ENCODE measurements at places on chromosomes 7 and 10.

DNA sequence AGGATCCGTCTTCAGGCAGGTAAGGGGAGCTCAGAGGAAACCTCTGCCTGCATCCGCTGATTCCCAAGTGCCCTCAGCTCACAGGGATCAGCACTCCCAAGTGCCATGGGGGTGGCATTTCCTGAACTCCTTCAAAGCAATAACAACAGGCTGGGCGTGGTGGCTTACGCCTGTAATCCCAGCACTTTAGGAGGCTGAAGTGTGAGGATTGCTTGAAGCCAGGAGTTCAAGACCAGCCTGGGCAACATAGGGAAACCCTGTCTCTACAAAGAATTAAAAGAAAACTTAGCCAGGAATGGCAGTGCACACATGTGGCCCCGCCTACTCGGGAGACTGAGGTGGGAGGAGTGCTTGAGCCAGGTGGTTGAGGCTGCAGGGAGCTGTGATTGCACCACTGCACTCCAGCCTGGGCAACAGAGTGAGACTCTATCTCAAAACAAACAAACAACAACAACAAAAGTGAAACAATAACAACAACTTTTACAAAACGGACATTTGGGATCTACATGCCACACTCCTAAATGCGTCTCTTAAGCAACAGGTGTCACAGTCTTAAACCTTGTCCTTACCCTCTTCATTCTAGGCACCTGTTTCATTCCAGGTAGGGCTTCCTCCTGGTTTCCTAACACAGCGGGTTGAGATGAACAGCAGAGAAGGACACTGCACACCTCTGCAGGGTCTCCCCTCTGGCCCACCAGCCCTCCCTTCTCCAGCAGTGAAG, 73.8 kb downstream of the PAXIP1 start:
- DNase-seq, result no peak

DNA sequence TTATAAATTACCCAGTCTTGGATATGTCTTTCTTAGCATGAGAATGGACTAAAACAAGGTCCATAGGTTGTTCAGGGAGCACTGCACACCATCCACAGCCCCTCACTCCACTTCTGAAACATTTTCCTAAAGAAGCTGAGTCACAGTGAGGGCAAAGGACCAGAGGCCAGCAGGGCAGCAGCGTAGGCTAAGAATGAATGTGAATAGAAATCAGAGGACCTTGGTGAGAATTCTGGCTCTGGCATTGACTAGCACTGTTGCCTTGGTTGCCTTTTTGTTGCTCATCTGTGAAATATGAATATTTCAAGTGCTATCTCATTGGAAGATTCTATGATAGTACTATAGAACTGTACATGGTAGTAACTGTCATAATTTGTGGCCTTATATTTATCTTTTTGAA, 41.7 kb upstream of the TOMM7 start:
- no peak for DNase-seq

DNA sequence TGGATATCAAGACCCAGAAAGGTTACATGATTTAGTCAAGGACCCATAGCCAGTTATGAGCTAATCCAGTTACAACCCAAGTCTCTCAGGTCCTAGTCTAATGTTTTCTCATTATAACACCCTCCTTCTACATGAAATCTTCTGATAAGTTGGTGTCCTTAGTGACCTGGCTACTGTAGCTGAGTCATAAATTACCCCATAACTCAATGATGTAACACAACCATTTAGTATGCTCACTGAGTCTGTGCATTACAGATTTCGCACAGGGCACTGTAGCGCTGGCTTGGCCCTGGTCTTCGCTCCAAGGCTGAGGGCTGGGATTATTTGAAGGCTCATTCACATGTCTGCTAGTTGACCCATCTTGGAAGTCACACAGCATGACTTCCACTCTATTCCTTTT, 36.0 kb upstream of the GLCCI1 start:
- DNase-seq, result no peak

DNA sequence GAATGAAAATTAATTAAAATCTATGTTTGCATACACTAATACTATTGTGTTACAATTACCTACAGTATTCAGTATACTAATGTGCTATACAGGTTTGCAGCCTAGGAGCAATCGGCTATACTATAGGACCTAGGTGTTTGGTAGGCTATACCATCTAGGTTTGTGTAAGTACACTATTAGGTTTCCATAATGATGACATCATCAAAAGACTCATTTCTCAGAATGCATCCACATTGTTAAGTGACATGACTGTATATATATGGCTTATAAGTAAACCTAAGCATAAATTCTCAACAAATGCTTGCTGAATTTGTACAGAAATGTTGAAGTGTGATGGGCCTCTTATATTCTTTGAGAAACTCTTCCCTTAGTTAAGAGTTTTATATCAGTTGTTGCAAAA, 206.5 kb upstream of the ZWINT start:
- no peak for DNase-seq

DNA sequence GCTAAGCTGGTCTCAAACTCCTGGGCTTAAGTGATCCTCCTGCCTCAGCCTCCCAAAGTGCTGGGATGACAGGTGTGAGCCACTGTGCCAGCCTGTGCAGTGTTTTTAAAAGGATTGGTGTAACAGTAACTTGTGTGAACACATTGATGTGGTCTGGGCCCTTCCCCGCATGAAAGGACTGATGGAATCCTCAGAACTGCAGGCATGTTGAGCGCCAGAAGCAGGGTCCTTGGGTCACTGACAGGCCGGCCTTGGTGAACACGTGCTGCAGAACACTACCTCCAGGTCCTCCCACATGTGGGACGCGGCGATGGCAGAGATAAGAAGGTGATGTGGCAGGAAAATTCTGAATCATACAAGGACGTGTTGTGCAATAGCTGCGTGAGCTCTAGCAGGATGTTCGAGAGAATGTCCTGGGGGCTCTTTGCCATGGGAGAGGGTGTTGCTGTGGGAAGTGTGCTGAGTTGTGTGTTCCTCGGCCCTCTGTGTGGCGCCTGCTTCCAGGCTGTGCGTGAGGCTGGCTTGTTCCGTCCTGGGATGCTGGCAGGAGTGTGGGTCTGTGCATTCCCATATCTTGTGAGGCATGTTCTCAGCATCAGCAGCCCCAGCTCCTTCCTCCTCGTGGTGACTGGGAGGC, 68.2 kb downstream of the DNAJB6 start:
- no peak for DNase-seq

DNA sequence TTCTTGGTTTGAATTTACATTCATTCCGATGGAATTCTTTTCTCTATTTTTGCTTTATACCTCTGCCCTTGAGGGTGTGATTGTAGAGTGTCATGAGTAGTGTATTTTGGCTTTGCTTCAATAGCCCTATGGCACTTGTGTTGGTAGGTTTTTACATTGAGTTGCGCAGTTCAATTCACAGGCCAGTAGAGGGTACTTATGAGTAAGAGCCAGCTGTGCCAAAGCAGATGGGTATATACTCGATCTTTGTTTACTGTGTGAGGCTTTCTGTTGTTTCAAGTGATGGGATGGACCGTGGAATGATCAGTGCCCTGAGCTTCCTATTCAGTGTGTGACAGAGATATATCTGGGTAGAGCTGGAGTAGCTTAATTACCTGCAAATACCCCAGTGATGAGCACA, 4.3 kb upstream of the AKR1C3 start:
- no peak for DNase-seq

DNA sequence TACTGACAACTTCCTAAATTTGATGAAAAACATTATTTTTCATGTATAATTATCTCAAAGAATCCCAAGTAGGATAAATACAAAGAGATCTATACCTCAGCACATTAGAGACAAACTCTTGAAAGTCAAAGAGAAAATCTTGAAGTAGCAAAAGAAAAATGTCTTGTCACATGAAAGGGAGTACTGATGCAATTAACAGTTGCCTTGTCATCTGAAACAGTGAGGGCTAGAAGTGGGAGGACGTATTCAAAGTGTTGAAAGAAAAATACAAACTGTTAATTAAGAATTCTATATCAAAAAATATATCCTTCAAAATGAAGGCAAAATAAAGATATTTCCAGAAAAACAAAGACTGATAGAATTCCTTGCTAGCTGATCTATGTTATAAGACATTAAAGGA, 35.5 kb upstream of the ARHGAP22 start:
- DNase-seq, result no peak

- no peak for DNase-seq
These were observed 588.6 kb downstream of the NRG3 start for GRCh38 chr10:82463614-82464013.

DNA sequence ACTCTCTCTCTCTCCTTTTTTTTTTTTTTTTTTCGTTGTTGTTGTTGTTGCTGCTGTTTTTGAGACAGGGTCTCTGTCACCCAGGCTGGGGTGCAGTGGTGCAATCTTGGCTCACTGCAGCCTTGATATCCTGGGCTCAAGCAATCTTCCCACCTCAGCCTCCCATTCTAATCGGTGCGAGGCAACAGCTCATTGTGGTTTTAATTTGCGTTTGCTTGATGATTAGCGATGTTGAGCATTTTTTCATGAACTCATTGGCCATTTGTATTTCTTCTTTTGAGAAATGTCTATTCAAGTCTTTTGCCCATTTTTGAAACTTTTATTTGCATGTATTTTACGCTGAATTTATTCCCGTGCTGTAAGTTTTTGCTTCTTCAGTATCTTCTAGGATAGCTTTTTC, 13.3 kb upstream of the ZC3HAV1L start:
- no peak for DNase-seq

GRCh38 chr10:69734797-69735468, 66.8 kb upstream of the COL13A1 start:
- no peak for DNase-seq

GRCh38 chr10:128463991-128464760, 338.0 kb upstream of the MKI67 start:
- peak; percentile 15 for DNase-seq

DNA sequence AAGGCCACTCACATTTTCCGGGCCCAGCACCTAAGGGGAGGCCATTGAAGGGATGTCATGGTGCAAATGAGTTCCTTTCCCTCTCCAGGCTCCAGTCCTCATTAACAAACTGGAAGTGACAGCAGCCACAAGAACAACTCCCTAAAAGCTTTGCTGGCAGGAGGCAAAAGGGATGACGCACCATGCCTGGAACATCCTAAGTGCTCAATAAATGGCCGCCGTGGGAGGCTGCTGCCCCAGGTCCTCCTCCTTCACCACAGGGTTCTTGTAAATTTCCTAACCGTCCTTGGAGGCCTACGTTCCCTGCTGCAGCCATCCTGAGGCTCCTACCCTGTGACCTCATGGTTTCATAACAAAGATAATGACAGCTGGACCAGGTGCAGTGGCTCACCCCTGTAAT, 41.3 kb upstream of the CAMK1D start:
- DNase-seq, result no peak

DNA sequence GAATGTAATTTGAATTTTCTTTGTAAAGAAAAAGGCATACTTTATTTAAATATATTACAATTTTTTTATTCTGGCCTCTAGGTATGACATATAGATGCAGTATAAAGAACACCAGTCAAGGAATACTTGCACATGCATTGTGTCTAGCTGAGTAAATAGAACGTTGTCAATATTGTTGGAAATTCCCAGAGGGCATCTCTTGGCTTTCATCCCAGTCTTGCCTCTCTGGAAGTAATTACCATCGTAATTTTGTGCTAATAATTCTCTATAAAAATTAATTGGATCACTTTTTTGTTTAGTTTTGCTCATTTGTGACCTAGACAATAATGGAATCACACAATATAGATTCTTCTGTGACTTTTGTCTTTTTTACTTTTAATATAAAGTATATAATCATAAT, 1052.3 kb upstream of the CELF2 start:
- no peak for DNase-seq

GRCh38 chr7:135710417-135711138, 17.4 kb downstream of the SLC13A4 start:
- DNase-seq, result no peak

GRCh38 chr10:130453036-130453720, 317.0 kb downstream of the GLRX3 start:
- no peak for DNase-seq

GRCh38 chr10:44437840-44438511, 53.1 kb upstream of the CXCL12 start:
- no peak for DNase-seq

GRCh38 chr10:100267239-100268104, at the start of gene CWF19L1:
Gene CWF19L1, minus strand, starts transcription at chr10:100267638. Its CDS starts 45 bp downstream, at chr10:100267593.
- DNase-seq, result peak; percentile 62

DNA sequence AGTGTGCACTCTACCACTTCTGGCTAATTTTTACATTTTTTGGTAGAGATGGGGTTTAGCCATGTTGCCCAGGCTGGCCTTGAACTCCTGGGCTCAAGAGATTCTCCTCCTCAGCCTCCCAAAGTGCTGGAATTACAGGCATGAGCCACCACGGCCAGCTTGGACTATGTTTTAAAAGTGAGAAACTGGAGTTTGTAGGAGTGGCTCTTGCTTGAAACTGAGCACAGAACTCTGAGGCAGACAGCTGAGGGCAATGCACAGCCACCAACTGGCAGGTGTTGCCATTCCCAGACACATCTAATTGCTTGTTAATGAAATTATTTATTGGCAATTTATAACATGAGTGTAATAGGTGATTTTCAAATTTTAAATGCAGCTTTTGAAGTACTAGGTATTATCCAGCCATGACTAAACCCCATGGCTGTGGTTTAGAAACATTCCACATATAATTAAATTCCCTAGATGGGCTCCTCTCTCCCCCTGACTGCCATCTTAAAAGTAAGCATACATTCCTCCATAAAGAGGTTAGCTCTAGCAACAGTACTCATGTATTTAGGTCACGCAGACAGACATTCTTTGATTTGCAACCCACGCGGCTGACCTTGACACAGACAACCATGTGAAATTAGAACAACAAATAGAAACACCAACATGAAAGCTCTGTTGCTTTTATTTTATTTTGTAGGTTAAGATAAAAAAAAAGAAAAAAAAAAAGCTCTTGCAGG, 19.8 kb downstream of the PANK1 start:
- DNase-seq, result no peak

- DNase-seq, result no peak
These were observed 867.3 kb upstream of the AUTS2 start for GRCh38 chr7:68730964-68731363.

DNA sequence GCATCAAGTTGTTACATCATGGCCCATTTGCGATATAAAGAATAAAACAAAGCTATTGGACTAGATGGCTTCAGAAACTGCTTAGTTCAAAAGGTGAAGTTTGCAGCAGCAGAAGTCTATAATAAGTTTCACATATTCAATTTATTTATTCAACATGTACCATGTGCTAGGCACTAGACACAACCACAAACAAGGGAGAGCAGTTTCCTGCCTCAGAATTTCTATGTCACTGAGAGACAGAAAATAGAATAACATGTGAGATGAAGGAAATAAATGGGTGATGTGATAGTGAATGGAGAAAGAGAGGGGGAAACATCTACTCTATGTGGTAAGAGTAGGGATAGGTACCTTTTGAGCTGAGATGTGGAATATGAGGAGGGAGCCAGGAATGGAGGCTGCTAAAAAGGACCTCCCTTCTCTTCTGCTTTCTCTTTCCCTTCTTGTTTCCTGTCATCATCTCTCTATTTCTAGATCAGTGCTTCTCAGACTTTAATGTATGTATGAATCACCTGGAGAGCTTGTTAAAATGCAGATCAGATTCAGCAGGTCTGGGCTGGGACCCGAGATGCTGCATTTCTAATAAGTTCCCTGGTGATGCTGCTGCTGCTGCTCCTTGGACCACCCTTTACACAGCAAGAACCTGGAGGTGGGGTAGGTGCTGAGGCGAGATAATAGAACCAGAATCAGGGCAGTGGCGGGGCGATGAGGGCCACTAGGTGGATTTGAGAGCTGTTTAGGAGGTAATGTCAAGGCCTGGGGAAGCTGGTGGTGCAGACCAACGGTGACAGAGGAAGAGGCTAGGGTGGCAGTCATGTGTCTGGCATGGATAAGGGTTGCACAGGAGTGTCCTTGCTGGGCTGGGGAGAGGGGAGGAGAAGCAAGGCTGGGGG, 13.7 kb upstream of the INMT start:
- peak; percentile 15 for DNase-seq

GRCh38 chr10:104339469-104340110, 1.3 kb upstream of the ITPRIP start:
- no peak for DNase-seq

GRCh38 chr7:148264933-148265557, 325.5 kb upstream of the C7orf33 start:
- DNase-seq, result no peak
